ENCODE measurements at places on chromosomes 16 and 17. TPM values are rescaled to one million over a fixed set of nuclear protein-coding genes. Genes with fewer than 3 reads are reported as not detected.

GJD3 gene
- 1.3 TPM for total RNA-seq

IFT20 gene
- 61.6 TPM for total RNA-seq

SMTNL2 gene
- 0.27 TPM for total RNA-seq

KRT40 gene
- total RNA-seq = not detected

OR3A2 gene
- total RNA-seq = not detected

TPSD1 gene
- total RNA-seq = not detected

ADAD2 gene
- not detected for total RNA-seq

HSD11B2 gene
- 1.3 TPM for total RNA-seq

STX1B gene
- total RNA-seq = 1.8 TPM

CAPNS2 gene
- not detected for total RNA-seq

CHCT1 gene
- total RNA-seq = not detected

COG1 gene
- 22.3 TPM for total RNA-seq

CXCL16 gene
- total RNA-seq = 20.2 TPM

VAT1L gene
- total RNA-seq = not detected

MYH4 gene
- total RNA-seq = not detected

NOG gene
- 1.1 TPM for total RNA-seq

CDH11 gene
- 0.83 TPM for total RNA-seq

LLGL1 gene
- total RNA-seq = 14.8 TPM

MARVELD3 gene
- 0.51 TPM for total RNA-seq

SYNGR3 gene
- total RNA-seq = 6.5 TPM

TM4SF5 gene
- 0.64 TPM for total RNA-seq

PIGS gene
- 64.3 TPM for total RNA-seq

EXOC3L1 gene
- total RNA-seq = 0.03 TPM

ERAL1 gene
- 83.5 TPM for total RNA-seq

DYNLRB2 gene
- 0.28 TPM for total RNA-seq

C1QTNF8 gene
- not detected for total RNA-seq

ATP2C2 gene
- 0.14 TPM for total RNA-seq

TPPP3 gene
- 13.3 TPM for total RNA-seq

CDYL2 gene
- 0.33 TPM for total RNA-seq

WNK4 gene
- total RNA-seq = 1.5 TPM

FNDC8 gene
- total RNA-seq = not detected

C16orf96 gene
- total RNA-seq = not detected

SPATA22 gene
- not detected for total RNA-seq

DPEP2NB gene
- total RNA-seq = not detected

ST6GALNAC2 gene
- total RNA-seq = 0.52 TPM

HEATR9 gene
- not detected for total RNA-seq

LRRC46 gene
- total RNA-seq = 2.8 TPM

KRTAP9-4 gene
- total RNA-seq = not detected

MYH2 gene
- not detected for total RNA-seq

ARSG gene
- 1.7 TPM for total RNA-seq

SSTR5 gene
- total RNA-seq = 0.11 TPM

SOCS1 gene
- total RNA-seq = 1.5 TPM

C17orf50 gene
- total RNA-seq = 0.24 TPM

KCNH6 gene
- total RNA-seq = not detected

Measured in A549 treated with DMSO at 1 μM for 4 hours (cell line).